ENCODE measurements at places on chromosomes 16 and 17. TPM values are rescaled to one million over a fixed set of nuclear protein-coding genes. Genes with fewer than 3 reads are reported as not detected.

- DNase-seq: no peak
Measured at GRCh38 chr16:74718140-74718539, 17.5 kb upstream of the MLKL start.

DNA sequence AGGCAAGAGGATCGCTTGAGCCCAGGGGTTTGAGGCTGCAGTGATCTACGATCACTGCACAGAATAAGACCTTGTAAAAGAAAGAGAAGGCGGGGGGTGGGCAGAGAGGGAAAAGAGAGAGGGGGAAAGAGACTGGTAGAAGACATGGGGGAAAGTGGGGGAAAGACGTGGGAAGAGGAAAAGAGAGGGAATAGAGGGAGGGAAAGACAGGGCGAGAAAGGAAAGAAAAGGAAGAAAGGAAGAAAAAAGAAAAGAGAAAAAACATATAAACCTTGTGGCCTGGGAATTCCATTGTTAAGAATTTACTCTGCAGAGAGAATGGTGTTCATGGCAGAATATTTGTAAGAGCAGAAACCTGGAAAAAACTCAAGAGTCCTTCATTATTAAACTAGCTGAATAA is 120.4 kb downstream of the RMI2 start:
- DNase-seq: no peak

GRCh38 chr17:4510618-4510941 is 11.9 kb downstream of the SPNS2 start:
- DNase-seq: no peak

Gene CD300H
- polyA plus RNA-seq: not detected

DNA sequence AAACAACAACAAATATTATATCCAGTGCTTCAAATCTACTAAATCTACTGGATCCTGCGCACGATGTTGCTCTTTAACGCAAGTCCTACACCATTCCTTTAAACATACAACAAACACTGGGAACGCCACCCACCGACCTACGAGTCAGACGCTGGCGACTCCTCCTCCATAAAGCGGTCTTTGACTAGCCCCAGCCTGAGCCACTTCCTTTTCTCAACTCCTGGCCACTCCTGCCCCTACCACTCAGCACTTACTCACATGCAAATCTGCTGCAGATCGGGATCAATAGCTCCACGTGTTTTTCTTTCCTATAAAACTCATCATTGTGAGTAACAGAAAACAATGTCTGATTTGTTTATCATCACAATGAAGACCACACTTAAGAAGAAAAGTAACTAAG is 32.8 kb upstream of the MNT start:
- DNase-seq: no peak

- DNase-seq: peak; percentile 88
Measured at GRCh38 chr17:79393358-79394052, 217.3 kb downstream of the RBFOX3 start.

DNA sequence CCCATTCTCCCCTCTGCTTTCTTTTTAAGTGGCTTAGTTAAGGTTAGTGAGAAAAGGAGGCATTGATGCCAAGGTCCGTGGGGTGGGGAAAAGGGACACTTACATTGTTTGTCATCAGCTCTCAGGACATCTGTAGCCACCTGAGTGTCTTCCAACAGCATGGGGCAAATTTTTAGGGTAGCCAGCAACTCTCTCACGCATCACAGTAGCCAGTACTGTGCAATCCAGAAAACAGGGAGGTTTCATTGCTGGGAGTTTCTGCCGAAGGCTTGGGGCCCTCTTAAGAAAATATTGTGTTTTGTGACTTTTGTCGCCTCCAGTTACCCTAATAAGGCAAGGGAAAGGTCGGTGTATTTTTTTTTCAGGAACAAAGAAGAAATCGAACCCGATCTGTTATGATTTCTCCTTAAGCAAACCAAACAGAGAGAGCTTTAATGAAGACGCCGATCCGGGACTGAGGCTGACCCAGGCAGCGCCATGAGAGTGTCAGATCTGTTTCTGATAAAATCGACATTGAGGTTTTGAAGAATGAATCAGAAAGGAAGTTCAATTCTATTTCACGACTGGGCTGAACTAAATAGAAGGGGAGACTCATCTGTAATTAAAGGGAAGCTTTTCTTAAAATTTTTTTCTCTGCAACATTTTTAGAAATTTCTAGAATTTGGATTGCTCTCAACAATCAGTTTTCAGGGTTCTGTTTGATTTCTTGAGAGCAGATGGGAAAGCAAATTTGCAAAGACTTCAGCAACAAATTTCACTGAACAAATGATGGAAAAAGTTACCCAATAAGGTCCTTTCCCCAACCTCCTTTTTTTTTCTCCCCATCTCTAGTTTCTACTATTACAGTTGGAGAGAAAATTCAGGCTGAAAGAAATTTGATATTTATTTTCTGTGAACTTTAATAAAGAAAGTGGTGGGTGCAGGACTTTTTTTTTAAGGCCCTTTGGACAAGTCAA is 144.7 kb upstream of the IRX3 start:
- no peak for DNase-seq

Gene CCDC40
- 5.1 TPM for polyA plus RNA-seq

DNA sequence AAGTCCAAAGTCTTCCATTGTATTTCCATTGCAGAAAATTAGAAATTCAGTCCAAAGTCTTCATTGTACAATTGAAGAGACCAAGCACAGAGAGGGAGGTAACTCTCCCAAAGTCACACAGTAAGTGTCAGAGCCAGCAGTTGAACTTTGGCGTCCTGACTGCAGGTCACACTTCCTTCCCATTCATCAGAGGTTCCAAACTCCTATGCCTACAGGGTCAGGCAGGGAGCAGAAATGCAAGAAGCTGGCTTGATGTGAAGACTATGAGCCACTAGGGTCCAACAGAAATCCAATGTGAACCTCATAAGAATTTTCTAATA is 44.7 kb upstream of the GRIN2A start:
- DNase-seq: no peak

Gene MATCAP1
- polyA plus RNA-seq: 15.5 TPM

GRCh38 chr17:68564415-68565111 is 36.6 kb downstream of the FAM20A start:
- DNase-seq: no peak

Gene CPNE7
- polyA plus RNA-seq: 1.5 TPM

Gene MSRB1
- polyA plus RNA-seq: 189 TPM

DNA sequence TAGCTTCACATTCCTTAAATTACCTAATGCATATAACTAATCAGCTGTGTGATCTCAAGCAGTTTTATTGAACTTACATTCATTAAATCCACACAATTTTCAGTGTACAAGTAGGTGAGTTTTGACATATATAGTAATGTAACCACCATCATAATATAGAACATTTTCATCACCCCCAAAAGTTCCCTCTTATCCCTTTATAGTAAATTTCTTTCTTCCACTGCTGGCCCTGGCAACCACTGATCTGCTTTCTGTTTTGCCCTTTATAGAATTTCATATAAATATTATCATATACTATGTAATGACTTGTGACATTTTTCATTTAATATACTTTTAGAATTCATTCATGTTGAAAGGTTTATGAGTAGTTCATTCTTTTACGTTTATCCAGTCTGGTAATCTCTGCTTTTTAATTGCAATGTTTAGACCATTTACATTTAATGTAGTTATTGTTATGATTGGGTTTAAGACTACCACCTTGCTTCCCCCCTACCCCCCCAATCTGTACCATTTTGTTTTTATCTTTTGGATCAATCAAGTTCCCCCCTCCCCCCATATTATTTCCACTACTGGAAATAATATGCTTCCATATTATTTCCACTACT is 125.3 kb upstream of the NACA2 start:
- no peak for DNase-seq

Measured in kidney (tissue), 22 donors.